Thymus (tissue), 14 donors: ENCODE measurements at places on chromosomes 7 and 10. TPM values are rescaled to one million over a fixed set of nuclear protein-coding genes. Genes with fewer than 3 reads are reported as not detected.

- DNase-seq = no peak
Observed at GRCh38 chr10:14235566-14236195, 95.0 kb downstream of the FRMD4A start.

The BZW2 gene
- 40.3 TPM for polyA plus RNA-seq

DNA sequence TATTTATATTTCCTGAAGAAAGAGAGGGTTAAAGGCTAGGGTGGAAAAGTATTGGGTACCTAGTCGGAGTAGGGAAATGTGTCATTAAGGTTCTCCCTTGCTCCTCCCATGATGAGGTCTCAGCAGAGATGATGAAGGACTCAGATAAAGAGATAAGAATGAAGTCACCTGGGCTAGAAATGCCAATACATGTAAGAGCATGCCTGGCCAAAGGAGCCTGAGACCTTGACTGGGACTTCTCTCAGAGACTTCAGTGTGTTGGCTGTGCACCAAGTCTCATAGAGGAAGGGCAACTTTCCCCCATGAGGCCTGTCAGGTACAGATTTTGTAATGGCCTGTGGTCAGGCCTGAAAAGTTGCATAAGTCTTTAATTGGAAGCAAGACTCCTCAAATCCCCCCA is 361.0 kb upstream of the CDC14C start:
- no peak for DNase-seq

The THSD7A gene
- polyA plus RNA-seq = 0.50 TPM

- DNase-seq = no peak
Observed at GRCh38 chr10:99647601-99648151, 11.6 kb upstream of the ENTPD7 start.

- no peak for DNase-seq
Observed at GRCh38 chr7:19709249-19709578, 377 bp upstream of the POLR1F start.

DNA sequence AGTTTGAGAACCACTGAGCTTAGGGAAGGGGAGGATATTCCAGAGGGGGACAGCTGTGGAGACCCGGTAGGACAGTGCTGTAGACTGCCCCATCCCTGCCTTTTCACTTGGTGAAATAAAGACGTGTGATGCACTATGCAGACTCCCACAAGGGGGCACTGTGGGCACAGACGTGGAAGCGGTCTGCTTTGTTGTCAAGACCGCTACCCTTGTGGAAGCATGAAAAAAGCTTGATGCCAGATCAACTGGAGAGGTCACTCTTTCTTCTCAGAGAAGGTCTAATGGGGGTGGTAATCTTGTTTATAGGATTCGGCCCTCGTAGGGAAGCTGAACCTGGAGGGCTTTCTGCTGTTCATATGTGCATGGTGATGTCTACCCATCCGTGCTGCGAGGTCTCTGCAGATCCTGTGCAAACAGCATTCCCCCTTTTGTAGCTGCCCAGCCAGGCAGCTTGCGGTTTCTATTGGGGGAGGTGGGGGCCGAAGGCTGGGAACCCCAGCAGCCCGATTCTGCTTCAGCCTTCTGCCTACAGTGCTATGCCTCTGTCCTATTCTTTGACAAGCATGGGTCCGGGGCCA is 13.7 kb downstream of the RPS24 start:
- DNase-seq = peak; percentile 72

DNA sequence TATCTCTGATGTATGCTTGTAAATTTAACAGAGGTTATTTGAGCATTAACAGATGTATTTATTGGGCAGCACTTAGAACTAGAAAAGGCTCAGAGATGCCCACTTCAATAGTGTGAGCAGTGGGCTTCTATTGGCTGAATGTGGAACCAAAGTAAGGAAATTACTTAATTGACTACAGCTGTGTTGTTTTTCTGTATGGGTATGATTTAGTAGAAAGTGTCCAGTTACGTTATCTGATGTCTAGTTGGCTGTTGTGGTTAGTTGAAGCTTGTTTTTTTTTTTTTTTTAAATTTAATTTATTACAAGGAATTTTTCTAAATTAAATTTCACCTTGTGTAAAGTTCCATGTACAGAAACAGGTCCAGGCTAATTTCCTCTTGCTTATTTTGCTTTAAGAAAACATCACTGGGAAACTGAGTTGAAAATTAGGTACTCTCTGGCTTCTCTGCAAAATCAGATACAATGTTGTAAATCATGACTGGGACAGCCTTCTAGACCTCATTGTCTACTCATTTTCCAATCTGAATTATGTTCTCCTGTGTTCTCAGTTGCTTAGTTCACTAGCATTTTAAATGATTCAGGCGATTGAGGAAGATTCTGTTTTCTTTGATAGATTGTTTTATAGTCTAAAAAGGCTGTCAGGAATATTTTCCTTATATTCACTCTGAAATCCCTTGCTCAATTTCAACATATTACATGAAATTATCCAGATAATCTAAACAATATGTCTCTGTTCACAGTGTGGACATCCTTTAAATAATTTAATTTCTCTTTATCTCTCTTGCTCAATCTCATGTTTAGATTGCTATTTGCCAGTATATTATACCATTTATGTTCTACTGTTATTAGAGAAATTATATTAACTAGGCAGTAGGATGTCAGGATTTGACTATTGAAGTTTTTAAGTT is 53.0 kb downstream of the PHF14 start:
- no peak for DNase-seq

DNA sequence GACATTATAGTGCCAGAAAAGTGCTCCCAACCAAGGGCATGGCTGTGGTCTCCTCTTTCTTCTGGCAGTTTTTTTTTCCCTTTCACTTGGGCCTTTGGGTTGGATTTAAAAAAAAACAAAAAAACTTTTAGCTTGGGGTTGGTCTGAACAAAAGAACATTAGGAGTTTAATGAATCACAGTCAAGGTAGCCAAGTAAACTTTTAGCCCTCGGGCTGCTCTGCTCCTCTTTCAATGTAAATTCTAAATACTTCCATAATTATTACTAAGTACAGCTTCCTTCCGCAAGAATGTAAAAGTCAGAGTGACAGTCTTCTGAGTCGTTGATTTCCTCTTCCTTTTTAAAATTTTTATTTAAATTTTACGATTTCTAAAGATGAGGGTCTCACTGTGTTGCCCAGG is 79.2 kb downstream of the NRF1 start:
- no peak for DNase-seq

DNA sequence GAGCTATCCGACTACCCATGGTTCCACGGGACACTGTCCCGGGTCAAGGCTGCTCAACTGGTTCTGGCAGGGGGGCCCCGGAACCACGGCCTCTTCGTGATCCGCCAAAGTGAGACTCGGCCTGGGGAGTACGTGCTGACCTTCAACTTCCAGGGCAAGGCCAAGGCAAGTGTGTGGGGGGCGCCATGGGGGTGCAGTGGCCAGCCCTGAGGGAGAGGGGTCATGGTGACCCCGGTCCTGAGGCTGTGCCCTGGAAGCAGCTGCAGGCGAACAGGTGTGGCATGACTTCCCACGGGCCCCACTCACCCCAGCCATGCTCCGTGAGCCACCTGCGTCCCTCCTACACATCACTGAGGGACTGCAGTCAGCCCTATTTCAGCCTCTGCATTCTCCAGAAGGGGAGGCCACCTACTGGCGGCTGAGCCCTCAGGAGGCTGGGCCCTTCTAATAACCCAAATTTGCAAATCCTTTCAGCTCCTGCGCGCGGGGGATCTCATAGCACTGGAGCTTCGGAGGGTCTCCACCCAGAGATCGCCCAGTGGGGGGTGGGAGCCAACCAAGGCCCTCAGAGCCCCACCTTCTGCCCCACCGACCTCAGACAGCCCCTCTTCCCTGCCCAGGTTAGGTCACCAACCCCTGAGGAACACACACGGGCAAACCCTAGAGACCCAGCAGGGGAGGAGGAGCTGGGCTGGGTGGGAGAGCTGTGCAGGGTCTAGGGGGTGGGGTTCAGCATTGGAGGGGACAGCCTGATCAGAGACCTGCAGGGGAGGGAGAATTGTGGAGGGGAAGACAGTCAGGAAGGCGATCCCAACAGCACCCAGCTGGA is 30.8 kb downstream of the SH2B2 start:
- DNase-seq = no peak
